ENCODE measurements at places on chromosomes 16 and 17. TPM values are rescaled to one million over a fixed set of nuclear protein-coding genes. Genes with fewer than 3 reads are reported as not detected.

Gene SLC6A2
- 0.19 TPM for total RNA-seq

Gene CDRT15
- total RNA-seq = 0.82 TPM

Gene MYH1
- not detected for total RNA-seq

Gene SLC16A6
- total RNA-seq = 4.0 TPM

Gene RHOT1
- total RNA-seq = 56.4 TPM

Gene TNFRSF13B
- 0.32 TPM for total RNA-seq

Gene SMARCD2
- 14.3 TPM for total RNA-seq

Gene POLR2C
- 62.8 TPM for total RNA-seq

Gene NTN3
- total RNA-seq = 1.7 TPM

Gene CRYBA1
- total RNA-seq = not detected

Gene ALOX15
- total RNA-seq = 2,329 TPM

Gene COA3
- total RNA-seq = 59.7 TPM

Gene RAB11FIP3
- total RNA-seq = 13.6 TPM

Gene CTU2
- total RNA-seq = 17.4 TPM

Gene PTX4
- total RNA-seq = not detected

Gene SP6
- 0.36 TPM for total RNA-seq

Gene OR4D1
- total RNA-seq = 0.27 TPM

Gene DOC2B
- 5.7 TPM for total RNA-seq

Gene ITGAX
- total RNA-seq = 2.8 TPM

Gene ZSCAN10
- total RNA-seq = 0.22 TPM

Gene CD300LD
- not detected for total RNA-seq

Gene CACNA1G
- total RNA-seq = 0.38 TPM

Gene CES1
- total RNA-seq = 0.14 TPM

Gene NOMO2
- 94.6 TPM for total RNA-seq

Gene CD300E
- total RNA-seq = 0.31 TPM

Gene TNFSF12
- total RNA-seq = not detected

Gene NKD1
- 0.36 TPM for total RNA-seq

Gene SMG6
- total RNA-seq = 38.9 TPM

Gene SLFN13
- total RNA-seq = 0.41 TPM

Gene NME4
- 24.9 TPM for total RNA-seq

Gene ZPBP2
- not detected for total RNA-seq

Gene PHOSPHO1
- not detected for total RNA-seq

Gene SDR42E2
- 0.13 TPM for total RNA-seq

Gene ANKRD40CL
- total RNA-seq = 2.6 TPM

Gene RTN4RL1
- total RNA-seq = 3.6 TPM

Gene TP53TG3B
- total RNA-seq = not detected

Gene RASL10B
- total RNA-seq = 13.2 TPM

Gene CLEC3A
- not detected for total RNA-seq

Gene NETO2
- total RNA-seq = 25.1 TPM

Gene KRT39
- total RNA-seq = not detected

Gene PERCC1
- total RNA-seq = not detected

Gene AANAT
- total RNA-seq = not detected

Measured in motor neuron (in vitro differentiated cells).